Left renal pelvis (tissue), 4 donors: ENCODE measurements at places on chromosomes 6 and 20.

GRCh38 chr6:169162752-169163407, 90.8 kb downstream of the THBS2 start:
- no peak for DNase-seq

GRCh38 chr6:153621491-153621890, 417.5 kb upstream of the OPRM1 start:
- DNase-seq = no peak

DNA sequence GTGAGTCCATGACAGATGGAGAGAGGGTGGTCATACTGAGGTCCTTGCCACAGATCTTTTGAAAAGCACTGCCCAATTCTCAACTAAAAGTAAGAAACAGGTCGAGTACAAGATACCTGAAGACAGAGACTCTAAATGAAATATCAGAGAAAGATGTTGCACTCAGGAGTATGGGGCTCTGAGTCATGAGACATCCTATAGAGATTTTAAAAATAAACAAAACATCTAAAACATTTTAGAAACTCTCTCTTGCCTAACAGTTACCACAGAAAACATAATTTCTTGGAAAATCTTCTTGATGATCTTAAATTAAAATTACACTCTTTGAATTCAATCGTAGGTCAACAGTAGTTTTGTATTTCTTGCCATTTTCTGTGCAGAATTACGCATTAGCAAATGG, 348.9 kb upstream of the MARCKS start:
- DNase-seq = no peak

DNA sequence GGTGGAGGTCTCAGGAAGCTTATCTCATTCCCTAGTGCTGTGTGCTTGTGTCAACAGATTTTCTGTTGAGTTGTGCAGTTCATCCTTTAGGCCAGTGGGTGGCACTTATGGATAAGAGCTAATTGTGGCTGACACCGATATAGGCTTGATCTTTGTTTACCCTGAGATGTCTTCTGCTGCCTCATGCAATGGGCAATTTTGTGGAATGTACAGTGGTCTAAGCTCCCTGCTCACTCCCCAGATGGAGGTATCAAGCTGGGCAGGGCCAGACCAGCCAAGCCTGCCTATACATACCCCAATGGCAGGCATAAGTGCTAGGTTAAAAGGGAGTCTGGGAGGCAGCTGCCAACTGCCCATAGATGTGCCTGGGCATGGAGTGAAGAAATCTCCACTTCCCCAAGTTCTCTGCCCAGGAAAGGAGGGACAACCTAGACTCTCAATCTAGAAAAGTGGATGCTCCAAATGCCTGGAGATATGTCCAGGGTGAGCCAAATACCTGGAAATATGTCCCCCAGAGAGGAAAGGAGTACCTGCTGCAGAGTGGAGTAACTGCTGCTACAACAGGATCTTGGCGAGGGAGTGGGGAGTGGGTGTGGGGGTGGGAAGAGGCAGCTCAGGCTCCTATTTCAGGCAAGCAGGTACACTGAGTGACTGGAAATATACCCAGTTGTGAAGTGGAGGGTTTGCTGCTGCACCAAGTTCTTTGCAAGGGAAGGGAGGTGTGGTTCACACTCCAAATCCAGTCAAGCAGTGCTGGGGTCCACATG, 53.2 kb upstream of the ARG1 start:
- DNase-seq = no peak

DNA sequence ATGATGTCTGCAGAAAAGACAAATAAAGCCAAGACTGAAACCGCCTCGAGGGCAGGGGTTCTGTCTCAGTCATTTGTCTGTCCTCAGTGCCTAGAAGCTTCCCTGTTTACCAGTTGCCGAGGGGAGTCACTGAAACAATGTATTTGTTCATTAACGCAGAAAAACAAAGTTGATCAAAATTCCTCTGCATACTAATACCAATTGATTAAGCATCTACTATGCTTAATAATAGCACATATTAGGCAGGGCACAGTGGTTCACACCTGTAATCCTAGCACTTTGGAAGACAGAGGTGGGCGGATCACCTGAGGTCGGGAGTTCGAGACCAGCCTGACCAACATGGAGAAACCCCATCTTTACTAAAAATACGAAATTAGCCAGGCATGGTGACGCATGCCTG, 1.8 kb upstream of the FKBP5 start:
- no peak for DNase-seq

GRCh38 chr20:62303340-62304226, 786 bp downstream of the ADRM1 start:
- no peak for DNase-seq

DNA sequence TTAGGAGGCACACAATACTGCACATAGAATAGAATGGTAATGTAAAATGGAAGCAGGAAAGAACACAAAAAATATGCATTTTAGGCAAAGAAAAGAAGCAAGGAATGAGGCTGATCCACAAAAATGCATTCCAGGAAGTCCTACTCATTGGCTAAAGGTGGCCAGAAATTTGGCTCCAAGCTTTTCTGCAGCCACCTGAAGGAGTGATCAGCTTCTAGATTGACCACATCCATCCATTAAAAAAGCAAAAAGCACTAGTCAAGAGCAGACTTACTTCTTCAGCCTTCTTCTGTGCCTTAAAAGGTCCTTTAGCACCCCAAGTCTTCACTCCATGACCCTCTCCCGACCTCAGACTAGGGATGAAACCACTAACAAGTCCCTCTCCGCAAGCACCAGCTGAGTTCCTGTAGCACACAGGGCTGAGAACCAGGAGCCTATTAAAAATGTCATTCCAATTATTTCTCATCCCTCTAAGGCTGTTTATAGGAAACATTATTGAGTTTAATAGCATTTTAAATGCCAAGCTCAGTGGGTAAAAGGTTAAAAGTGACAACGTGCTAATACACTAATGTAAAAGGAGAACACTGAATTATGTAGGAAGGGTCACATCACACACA, 36.5 kb downstream of the TRAM2 start:
- DNase-seq = no peak

GRCh38 chr6:43938178-43939105, 168.4 kb downstream of the VEGFA start:
- no peak for DNase-seq

GRCh38 chr6:44016131-44016870, 111.0 kb downstream of the MRPL14 start:
- no peak for DNase-seq

DNA sequence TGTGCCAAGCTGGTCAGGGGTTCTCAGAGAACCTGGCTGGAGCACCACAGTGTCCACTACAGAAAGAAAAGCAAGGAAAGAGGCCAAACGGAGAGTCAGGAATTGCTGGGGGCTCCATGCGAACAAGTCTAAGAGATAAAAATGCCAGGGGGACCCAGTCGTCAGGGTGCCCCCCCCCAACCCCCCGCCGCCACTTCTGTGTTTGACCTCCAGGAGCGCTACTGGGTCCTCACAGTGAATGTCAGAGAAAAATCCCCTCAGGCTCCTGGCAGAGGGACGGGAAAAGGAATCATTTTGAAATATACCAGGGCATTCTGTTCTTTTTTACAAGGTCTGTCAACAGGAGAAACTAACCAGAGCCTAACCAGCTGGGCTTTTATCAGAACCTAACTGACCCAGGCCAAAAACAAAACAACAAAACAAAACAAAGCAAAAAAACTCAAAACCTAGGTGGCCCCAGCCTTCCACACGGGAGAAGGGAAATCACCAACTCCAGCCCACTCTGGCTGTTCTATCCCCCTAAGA, 17.9 kb upstream of the NELFCD start:
- no peak for DNase-seq

DNA sequence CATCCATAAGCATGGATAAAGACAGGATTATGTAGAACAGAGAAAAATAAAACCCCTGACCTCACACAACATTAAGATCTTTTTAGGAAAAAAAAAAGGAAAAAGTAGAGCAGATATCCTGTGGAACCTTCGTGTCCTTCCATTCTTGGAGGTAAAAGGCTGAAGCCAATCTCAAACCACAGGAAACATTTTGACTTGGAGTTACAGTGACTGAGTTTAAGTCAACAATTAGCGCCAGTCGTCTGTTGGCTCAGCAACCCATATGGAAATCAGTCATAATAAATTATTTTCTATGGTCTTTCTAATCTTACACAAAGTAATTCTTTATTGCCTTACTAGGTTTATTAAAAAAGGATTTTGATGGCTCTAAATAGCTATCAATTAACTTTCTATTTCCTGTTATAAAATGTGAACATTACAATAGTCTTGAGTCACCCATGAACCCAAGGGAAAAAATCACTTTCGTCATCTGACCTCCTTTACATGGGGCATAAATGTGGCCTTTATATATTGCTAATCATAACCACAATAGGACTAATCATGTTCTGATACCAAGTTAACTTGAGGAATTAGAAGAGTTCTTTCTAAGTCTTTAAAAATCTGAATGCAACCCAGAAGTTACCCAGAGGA, 592.9 kb downstream of the TFAP2B start:
- no peak for DNase-seq

- no peak for DNase-seq
These were observed 95.3 kb upstream of the C6orf118 start for GRCh38 chr6:165404697-165405096.

- no peak for DNase-seq
These were observed 9.4 kb downstream of the C6orf58 start for GRCh38 chr6:127586372-127586771.

GRCh38 chr20:56392881-56393482, 537 bp downstream of the CSTF1 start:
- DNase-seq = no peak

- no peak for DNase-seq
These were observed 283.7 kb downstream of the ESR1 start for GRCh38 chr6:152091201-152091600.

- DNase-seq = no peak
These were observed 28.1 kb downstream of the SPDEF start for GRCh38 chr6:34527751-34528670.

- no peak for DNase-seq
These were observed 51.7 kb downstream of the UBR2 start for GRCh38 chr6:42615518-42615917.

DNA sequence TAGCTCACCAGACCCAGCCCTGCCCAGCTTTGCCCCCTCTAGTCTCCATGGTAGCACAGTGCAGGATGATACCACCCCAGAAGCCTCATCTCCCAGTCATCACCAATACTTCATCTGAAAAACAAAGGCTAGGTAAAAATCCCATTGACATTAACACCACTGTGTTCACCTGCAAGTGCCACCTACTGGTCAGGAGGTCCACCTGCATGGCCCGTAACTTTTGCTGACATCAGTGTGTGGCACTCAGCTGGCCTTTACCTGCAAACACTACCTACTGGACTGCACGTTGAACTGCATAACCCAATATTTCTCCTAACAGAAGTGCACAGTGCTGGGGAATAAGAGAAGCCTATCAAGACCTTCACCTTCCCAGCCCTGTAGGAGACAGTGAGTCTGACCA, 234.7 kb upstream of the ADGRB3 start:
- no peak for DNase-seq

- no peak for DNase-seq
These were observed 55.7 kb downstream of the NCOA7 start for GRCh38 chr6:125846292-125847024.

- no peak for DNase-seq
These were observed 73.5 kb upstream of the DTNBP1 start for GRCh38 chr6:15736297-15736696.

DNA sequence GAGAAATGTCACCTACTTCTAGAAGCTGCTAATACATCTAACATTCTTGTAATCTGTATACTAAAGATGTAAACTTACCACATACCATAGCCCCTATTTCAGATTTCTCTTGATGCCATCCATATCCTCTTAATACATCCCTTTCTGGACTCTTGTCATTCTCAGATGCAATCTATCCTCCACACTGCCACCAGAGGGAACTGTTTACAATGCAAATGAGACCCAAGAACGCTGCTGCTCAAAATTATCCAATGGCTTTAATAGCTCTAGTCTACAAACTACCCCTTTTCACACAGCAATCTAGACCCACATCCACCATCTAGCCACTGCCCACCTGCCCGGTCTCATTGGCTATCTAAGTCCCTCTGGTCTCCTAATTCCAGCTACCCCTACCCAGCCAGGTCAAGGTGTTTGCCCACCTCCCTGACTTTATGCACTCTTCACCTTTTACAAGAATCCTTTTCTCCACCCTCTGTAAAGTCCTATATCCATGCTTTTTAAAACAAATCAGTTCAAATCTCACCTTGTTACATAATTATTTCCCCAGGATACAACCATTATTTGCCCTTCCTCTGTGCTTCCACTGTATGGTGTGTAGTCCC, 14.8 kb downstream of the FAXC start:
- no peak for DNase-seq

- DNase-seq = no peak
These were observed 116.0 kb downstream of the TRMT11 start for GRCh38 chr6:126102358-126102757.

- no peak for DNase-seq
These were observed 621.9 kb upstream of the CITED2 start for GRCh38 chr6:139996253-139996834.

- DNase-seq = no peak
These were observed 1068.3 kb downstream of the HACE1 start for GRCh38 chr6:103791458-103791857.

- DNase-seq = no peak
These were observed 114.7 kb downstream of the ZFAND3 start for GRCh38 chr6:37934276-37934675.

DNA sequence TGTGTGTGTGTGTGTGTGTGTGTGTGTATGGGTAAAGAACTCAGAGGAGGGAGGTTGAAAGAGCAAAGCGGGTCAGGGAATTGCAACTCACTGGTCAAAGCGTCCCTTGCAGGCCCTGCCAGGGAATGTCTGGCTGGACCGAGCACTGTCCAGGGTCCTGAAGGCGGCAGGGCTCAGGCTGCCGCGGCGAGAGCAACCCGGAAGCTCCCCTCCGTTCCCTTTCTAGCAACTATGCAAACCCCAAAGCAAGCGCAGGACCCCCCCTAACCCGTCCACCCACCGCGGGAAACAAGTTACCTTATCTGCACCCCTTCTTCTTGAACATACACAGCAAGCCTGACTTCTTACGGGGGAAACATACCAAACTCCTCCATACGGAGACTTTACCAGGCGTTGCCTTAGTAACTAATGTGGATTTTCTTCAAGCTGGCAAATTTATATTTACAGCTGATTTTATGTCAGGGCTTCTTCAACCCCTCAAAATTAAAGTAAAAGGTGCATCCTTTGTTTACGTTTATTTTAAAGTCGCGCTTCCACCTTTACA, 538 bp upstream of the GRM1 start:
- peak; percentile 40 for DNase-seq

DNA sequence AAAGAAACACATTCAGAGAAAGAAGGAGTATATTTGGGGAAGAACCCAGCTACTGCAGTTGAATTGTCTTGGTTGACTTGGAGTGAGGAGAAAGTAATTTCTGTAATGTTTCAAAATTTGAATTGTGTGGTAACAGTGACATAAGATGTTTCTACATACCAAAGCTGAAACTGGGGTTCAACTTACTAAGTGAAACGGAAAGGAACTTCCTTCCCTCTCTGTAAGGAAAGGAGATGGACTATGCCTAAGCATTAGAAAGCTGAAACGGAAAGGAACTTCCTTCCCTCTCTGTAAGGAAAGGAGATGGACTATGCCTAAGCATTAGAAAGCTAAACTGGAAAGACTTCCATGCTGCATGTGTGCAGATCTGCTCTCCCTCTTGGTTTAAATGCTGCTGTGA, 46.0 kb downstream of the HUS1B start:
- no peak for DNase-seq

- DNase-seq = no peak
These were observed 103.8 kb downstream of the KHDC1L start for GRCh38 chr6:73121421-73121993.
